NCI-H774 (cell line): ENCODE measurements at places on chromosomes 12 and 14.
A peak's percentile ranks its signal among the peaks of the same experiment; 100 is the strongest.

GRCh38 chr12:12992418-12993130 is 7.5 kb downstream of the HEBP1 start:
- no peak for DNase-seq

GRCh38 chr12:124923905-124924734 is 9.7 kb upstream of the UBC start:
- DNase-seq = no peak

- no peak for DNase-seq
These were observed 6.0 kb upstream of the ADCY6 start for GRCh38 chr12:48794870-48795269.

DNA sequence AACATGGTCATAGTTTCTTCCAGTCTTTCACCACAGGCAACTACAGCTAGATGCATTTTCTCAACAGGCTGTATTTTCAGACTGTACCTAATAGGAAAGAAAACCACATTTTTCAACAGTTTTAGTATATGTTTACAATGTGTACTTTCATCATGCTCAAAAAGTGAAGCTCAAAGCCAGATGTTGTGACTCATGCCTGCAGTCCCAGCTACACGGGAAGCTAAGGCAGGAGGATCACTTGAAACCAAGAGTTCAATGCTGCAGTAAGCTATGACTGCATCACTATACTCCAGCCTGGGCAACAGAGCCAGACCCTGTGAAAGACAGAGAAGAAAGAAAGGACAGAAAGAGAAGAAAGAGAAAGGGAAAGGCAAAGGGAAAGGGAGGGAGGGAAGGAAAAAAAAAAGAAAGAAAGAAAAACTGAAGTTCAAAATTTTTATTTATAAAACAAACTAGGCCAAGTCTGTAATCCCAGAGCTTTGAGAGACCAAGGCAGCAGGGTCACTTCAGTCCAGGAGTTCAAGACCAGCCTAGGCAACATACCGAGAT is 25.5 kb downstream of the GXYLT1 start:
- DNase-seq = no peak

DNA sequence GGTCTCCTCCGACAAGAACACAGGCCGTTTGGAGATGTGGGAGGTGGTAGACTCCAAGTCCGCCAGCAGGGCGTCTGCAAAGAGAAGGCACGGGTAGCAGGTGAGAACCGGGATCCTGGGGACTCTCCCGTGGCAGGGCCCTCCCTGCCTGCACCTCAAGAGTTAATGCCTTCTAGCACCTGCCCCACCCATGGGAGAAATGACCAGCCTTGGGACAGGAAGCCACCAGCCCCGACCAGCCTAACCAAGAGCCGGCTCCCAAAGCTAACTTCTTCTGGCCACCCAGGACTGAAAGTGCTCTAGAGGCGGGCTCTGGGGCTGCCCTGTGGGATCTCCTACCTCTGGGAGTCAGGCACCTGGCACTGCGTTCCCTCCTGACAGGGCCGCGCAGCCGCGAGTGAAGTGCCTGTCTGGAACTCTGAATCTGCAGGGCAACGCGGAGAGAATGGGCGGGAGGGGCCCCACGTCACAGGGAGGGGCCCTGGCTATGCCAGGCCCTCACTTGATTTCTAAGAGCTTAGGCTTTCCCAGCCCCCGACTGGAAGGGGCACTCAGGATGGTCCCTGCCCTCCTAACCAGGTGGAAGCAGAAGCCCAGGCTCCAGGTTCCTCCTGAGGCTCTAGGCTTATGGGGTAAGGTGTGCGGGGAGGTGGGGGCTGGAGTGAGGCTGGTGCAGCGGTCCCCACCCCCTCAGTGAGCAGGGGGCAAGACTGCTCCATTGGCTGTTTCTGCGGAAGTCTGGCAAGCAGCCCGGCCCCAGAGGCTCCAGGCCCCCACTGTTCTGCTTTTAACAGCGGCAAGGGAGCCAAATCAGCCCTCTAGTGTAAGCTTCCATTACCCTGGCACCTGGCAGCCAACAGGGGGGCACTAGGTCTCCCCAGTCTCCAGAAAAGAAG is 23.6 kb upstream of the RPLP0 start:
- peak; percentile 66 for DNase-seq

DNA sequence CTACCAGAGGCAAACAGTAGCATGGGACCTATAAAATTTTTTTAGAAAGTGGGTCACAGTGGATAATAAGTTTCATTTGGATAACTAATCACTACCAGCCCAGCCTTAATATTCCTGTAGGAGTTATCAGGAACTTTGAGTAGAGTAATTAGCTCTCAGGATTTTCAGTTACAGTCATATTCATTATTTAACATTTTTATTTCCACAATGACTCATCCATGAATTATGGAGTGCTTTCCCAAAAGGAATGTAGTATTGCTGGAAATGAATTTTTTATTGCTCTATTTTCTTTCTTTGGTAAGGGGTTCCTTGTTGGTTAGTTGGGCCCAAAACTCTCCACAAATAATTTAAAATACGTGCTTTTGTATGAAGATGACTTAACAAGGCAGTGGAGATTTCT is 53.7 kb downstream of the ERC1 start:
- DNase-seq = no peak

GRCh38 chr12:45490232-45490881 is 239.1 kb upstream of the ARID2 start:
- no peak for DNase-seq

DNA sequence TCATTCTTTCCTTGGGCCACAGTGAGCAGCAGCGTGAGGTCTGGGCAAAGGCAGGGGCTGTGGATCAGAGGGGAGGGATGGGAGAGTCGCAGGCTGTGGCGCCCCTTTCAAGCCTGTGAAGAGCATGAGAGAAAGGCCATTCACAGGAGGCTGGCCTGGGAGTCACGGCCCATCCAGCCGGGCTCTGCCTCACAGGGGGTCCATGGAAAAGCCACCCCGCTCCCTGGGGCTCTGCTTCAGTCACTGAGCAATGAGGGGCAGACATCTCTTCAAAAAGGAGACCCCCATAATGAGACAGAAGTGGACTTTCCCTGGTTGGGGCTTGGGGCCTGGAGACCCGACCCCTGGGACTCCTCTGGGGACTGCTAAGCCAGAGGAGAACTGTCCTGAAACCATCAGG is 117.0 kb upstream of the GSC start:
- DNase-seq = no peak

DNA sequence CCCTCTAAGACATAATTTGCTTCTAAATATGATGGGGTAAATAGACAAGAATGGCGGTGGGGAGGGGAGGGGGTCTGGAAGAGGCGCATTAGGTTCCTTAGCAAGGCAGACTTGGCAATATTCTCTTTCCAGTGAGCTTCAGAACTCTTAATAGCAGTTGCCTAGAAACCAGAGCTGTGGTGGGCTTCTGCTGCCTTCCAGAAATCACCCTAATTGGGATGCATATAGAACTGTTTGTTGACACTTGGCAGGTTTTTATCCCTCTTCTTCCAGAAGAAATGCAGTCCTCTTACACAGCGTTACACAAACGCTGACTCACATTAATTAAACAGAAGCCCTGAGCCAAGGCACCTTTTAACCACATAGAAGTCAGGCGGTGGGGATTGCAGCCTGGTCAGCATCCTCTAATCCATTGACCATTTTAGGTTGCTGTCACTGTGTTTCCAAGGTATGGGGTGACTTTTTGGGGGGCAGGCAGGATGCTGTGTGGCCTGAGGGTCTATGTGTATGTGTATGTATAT is 114.1 kb downstream of the CCDC60 start:
- DNase-seq = peak; percentile 19

- no peak for DNase-seq
These were observed 9.8 kb downstream of the GPR135 start for GRCh38 chr14:59455411-59455810.

GRCh38 chr12:27142101-27142721 is 59.8 kb upstream of the C12orf71 start:
- peak; percentile 68 for DNase-seq

DNA sequence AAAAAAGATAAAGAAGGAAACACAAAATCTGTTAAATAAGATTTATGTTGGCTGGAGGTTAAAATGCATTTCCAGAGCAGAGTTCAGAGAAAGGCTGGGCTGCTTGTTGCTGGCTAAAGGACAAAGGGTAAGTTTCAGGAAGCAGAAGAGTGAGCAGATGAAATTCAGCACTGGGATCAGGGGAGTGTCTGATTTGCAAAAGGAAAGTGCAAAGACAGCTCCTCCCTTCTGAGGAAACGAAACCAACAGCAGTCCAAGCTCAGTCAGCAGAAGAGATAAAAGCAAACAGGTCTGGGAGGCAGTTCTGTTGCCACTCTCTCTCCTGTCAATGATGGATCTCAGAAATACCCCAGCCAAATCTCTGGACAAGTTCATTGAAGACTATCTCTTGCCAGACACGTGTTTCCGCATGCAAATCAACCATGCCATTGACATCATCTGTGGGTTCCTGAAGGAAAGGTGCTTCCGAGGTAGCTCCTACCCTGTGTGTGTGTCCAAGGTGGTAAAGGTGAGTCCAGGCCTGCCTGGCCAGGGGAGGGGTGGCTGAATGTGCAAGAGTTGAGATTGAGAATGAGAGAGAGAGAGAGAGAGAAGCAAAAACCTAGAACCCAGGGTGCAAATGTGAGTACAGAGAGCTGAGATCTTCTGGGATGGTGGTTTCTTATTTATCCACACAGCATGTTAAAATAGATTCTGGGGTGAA is at the start of gene OAS1:
Gene OAS1, plus strand, starts transcription at position 251 of the 703 bp plus-strand sequence. Its CDS starts 78 bp downstream, at position 329.
- peak; percentile 63 for DNase-seq

DNA sequence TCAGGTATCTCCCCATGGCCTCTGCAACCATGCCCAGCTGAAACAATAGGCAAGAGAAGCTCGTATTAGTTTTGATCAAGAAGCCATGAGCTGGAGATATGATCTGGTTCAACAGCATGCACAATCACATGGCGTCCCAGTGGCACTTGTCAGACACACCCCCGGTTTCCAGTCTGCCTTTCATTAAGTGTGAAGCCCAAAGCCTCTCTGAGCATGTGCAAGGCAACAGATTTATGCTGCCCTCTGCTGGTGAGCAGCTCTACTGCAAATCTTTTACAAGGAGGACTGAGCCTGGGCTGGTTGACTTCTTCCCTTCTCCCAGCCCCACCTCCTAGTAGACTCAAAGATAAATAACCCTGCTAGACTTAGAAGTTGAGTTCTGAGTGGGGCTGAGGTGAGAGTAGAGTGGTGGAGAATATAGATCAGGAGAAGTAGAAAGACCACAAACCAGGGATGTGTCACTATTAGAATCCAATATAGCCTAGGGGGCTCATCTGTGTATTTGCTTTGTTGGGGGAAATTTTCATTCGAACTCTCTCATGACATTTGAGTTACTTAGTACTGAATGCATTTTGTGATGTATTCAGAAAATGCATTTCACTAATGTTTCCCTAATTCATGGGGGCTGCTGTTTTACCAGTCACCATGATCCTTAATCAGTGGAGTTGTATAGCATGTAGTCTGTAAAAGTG is 53.7 kb upstream of the MBIP start:
- peak; percentile 79 for DNase-seq

- no peak for DNase-seq
These were observed 319.2 kb downstream of the DPF3 start for GRCh38 chr14:72574715-72575114.

GRCh38 chr14:104293231-104293841 is 154.9 kb downstream of the KIF26A start:
- no peak for DNase-seq

- no peak for DNase-seq
These were observed 41.3 kb downstream of the EVL start for GRCh38 chr14:100106250-100107112.

- no peak for DNase-seq
These were observed 57.6 kb downstream of the LMNTD1 start for GRCh38 chr12:25495331-25496097.
